ENCODE measurements at places on chromosomes 4 and X.
A peak's percentile ranks its signal among the peaks of the same experiment; 100 is the strongest.

- peak; percentile 9 for DNase-seq
Measured at GRCh38 chr4:2254665-2255500, 7.0 kb downstream of the MXD4 start.

- no peak for DNase-seq
Measured at GRCh38 chr4:153170407-153170806, 33.8 kb upstream of the TRIM2 start.

GRCh38 chrX:17596546-17597205 is 140.6 kb upstream of the SCML1 start:
- no peak for DNase-seq

GRCh38 chr4:15130441-15130840 is 128.2 kb downstream of the CPEB2 start:
- no peak for DNase-seq

DNA sequence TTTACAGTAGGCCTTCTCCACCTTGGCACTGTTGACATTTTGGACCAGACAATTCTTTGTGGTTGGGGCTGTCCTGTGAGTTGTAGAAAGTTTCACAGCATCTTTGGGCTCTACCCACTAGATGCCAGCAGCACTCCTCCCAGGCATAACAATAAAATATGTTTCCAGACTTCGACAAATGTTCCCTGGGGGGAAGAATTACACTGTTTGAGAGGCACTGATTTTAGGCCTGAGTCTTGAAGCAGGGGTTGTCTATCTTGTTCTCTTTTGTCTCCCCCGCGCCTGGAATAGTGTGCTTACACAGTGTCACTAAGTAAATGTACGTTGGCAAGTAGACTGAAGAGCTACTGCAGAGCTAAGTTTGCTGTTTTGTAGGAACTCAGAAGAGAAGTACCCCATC is 254.4 kb upstream of the BOD1L1 start:
- no peak for DNase-seq

DNA sequence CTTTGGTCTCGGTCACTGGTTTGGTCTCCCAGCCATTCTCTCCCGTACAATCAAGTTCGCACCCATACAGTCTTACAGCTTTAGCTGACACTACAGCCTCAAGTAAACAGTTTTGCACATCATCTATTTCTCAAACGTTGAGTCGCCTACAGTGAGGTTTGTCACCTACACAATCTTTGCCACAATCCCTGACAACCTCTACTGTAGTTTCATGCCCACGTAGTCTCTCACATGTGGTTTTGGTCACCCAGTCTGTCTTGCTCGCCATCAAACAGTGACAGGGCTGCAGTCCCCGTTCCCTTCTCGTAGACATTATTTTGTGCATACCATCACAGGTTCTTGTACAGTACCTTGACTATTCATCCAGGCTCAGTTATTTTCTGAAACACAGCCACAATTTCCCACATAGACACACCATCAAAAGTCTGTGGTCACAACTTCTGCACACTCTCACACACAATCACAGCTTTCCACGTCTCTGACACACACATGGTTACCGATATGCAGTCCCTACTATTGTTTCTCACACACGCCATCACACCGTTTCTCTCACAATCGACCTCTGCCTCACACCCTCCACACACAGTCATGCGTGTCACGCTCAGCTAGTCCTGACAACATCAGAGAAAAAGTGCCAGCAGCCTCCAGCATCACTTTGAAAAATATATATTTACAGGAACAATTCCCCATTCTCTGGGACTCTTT is 5.3 kb upstream of the CFP start:
- no peak for DNase-seq

DNA sequence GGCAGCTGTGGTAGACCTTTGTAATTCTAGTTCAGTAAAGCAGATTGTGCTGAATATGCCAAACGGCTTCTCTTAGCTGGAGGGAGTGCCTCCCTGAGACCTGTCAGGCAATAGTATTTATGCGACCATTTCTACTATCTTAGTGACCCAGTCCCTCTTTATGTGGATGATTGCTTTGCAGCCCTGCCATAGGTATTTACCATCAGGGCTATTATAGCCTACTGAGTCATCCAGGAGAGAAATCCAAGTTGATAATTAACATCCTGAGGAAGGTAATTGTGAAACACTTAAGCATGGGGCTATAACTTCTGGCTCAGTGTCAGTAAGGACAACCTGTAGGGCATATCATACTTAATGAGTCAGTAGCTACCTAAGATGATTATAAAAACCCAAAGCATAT is 103.9 kb upstream of the MAOA start:
- DNase-seq, result no peak

DNA sequence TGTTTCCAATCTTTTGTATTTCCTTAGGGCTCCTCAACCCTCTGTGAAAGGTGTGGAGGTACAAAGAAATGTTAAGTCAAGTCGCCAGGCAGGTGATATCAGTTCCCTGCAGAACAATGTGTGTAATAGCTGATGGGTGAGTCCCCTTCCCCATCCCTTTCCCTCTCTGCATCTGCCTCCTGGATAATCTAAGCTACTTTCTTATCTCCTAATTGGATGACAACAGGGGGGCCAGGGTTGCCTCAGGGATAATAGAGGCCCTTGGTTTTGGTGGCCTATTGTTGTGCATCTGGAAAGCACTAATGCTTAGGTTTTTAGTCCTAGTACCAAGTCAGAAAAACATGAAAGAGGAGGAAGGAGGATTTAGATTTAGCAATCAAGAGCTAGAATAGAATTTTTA is 29.1 kb downstream of the MAGED1 start:
- no peak for DNase-seq

DNA sequence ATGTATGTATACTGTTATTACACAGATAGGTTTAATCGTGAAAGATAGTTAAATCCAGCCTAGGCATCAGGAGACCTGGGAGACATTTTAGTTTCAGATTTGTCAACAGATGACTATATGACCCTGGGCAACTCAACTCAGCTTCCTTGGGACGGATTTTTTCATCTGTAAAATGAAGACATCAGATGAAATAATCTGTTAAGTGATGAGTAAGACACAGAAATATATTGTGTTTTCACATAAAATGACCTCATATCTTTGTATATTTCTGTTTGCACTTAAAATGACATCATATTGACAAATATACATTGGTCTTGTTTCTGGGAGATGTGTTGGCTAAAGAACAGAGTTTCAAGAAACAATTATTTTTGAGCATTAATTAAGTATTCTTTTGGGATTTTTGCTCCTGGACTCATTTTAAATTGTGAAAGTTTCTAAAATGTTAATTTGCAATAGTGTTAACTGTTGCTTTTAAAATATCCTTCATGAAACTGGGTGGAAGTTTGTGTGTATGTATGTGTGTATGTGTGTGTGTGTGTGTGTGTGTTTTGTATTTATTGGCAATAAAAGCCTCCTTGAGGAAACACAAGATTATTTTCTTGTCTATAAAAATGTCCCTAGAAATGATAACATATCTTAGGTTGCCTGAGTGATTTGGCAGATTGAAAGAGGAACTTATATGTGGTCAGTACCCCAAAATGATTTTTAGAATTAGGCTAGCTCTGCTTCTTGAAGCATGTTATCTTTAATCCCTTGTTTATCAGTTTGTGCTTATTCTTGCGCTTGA is 29.1 kb upstream of the MMAA start:
- no peak for DNase-seq

GRCh38 chr4:100519205-100519604 is 1.4 kb upstream of the EMCN start:
- no peak for DNase-seq

- no peak for DNase-seq
Measured at GRCh38 chr4:140993370-140993769, 139.9 kb downstream of the RNF150 start.

- no peak for DNase-seq
Measured at GRCh38 chr4:152257601-152258066, 278.3 kb downstream of the FBXW7 start.

Measured in CD4-positive, alpha-beta T cell treated with Interleukin-15 for 1 hour (primary cell).